ENCODE measurements at places on chromosomes 16 and 17. TPM values are rescaled to one million over a fixed set of nuclear protein-coding genes. Genes with fewer than 3 reads are reported as not detected.

DNA sequence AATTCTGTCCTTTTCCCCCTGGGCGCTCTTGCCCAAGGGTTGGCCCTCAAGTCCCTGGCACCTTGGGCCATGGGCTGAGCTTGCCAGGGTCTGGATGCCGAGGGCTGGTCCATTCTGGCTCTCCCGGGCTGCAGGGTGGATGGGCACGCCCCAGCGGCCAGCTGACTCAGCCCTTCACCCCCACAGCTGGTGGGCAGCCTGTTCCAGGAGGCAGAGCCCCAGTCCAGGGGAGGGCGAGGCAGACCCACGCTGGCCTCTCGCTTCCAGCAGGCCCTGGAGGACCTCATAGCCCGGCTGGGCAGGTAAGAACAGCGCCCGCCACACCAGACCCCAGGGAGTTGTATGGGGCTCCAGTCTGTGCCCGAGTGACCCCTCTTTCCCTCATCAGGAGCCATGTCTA is 15.0 kb downstream of the MYO15B start:
- H3K4me3 ChIP-seq: no peak overlapping the region
- no peaks in the 10 kb centered on the region for H3K36me3 ChIP-seq
- peak; percentile 90 for DNase-seq
- H3K4me1 ChIP-seq: no peaks in the 10 kb centered on the region
- no peak overlapping the region for H3K27ac ChIP-seq

Gene VAT1L
- total RNA-seq: not detected

Gene MRPL12
- total RNA-seq: 41.8 TPM

- H3K4me1 ChIP-seq: peaks cover 33% of the 10 kb centered on the region
- no peaks in the 10 kb centered on the region for H3K36me3 ChIP-seq
- peak overlapping the region; percentile 41 for H3K27ac ChIP-seq
- peaks cover 3% of the 10 kb centered on the region for H3K27me3 ChIP-seq
These were observed 15.9 kb downstream of the GRB7 start for GRCh38 chr17:39753514-39754160.

DNA sequence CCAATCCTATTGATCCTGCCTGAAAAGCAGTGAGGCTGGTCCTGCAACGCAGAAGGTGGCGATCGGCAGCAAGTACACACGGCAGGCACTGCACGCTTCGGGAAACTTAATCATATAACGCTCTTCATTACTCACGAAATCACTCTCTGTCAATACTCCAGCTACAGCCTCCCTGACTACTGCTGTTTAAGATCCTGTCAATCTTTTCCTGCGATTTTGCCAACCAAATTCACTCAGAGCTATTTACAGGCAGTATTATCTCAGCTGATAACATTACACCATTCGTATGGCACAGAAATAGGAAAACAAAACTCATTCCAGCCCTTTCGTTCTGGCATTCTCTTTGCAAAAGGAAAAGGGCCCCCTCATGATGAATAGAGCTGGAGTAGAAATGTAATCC is 262.4 kb upstream of the CDH8 start:
- no peaks in the 10 kb centered on the region for H3K4me1 ChIP-seq
- no peak overlapping the region for H3K27ac ChIP-seq
- H3K4me3 ChIP-seq: no peak overlapping the region
- no peaks in the 10 kb centered on the region for H3K36me3 ChIP-seq
- H3K27me3 ChIP-seq: no peaks in the 10 kb centered on the region

Gene EDC4
- total RNA-seq: 77.2 TPM

- H3K36me3 ChIP-seq: no peaks in the 10 kb centered on the region
- peaks cover 50% of the 10 kb centered on the region for H3K27me3 ChIP-seq
- DNase-seq: no peak
- H3K27ac ChIP-seq: no peak overlapping the region
- H3K4me3 ChIP-seq: no peak overlapping the region
- H3K4me1 ChIP-seq: peaks cover 6% of the 10 kb centered on the region
These were observed 8.3 kb upstream of the PSMD3 start for GRCh38 chr17:39972271-39972670.

DNA sequence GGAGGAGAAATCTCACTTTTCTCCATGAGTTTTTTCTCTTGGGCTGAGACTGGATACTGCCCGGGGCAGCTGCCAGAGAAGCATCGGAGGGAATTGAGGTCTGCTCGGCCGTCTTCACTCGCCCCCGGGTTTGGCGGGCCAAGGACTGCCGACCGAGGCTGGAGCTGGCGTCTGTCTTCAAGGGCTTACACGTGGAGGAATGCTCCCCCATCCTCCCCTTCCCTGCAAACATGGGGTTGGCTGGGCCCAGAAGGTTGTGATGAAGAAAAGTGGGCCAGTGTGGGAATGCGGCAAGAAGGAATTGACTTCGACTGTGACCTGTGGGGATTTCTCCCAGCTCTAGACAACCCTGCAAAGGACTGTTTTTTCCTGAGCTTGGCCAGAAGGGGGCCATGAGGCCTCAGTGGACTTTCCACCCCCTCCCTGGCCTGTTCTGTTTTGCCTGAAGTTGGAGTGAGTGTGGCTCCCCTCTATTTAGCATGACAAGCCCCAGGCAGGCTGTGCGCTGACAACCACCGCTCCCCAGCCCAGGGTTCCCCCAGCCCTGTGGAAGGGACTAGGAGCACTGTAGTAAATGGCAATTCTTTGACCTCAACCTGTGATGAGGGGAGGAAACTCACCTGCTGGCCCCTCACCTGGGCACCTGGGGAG is 19.1 kb downstream of the NGFR start:
- DNase-seq: peak; percentile 44
- no peak overlapping the region for H3K27ac ChIP-seq
- H3K36me3 ChIP-seq: no peaks in the 10 kb centered on the region
- H3K4me3 ChIP-seq: no peak overlapping the region
- H3K27me3 ChIP-seq: peaks cover 2% of the 10 kb centered on the region

GRCh38 chr17:67359960-67360791 is 6.2 kb downstream of the PSMD12 start:
- peaks cover 13% of the 10 kb centered on the region for H3K36me3 ChIP-seq
- H3K27me3 ChIP-seq: no peaks in the 10 kb centered on the region
- H3K4me3 ChIP-seq: no peak overlapping the region
- no peak overlapping the region for H3K27ac ChIP-seq
- peaks cover 48% of the 10 kb centered on the region for H3K4me1 ChIP-seq

Data from chondrocyte (in vitro differentiated cells).